Esophagus mucosa (tissue), 1 donor: ENCODE measurements at places on chromosomes 7 and 10.
A peak's percentile ranks its signal among the peaks of the same experiment; 100 is the strongest.

GRCh38 chr10:22259280-22259679, 41.5 kb upstream of the EBLN1 start:
- ATAC-seq = no peak

- no peak for ATAC-seq
These were observed 1454.9 kb downstream of the REEP3 start for GRCh38 chr10:64976150-64976549.

DNA sequence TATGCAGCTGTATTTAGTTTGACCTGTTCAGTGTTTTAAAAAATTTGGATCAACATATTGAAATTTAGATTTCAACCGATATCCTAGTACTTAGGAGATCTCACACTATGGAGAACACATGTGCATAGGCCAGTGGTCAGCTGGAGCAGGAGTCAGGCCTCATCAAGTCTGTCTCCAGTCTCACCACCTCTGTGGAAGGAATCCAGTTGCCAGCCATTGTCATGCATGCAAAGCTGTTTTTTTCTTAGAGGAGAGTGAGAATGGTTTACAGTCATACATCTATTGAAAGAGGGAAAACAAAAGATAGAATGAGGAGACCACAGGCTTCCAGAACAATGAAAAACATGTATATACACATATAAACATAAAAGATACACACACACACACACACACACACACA, 7.6 kb upstream of the CLEC5A start:
- ATAC-seq = no peak

DNA sequence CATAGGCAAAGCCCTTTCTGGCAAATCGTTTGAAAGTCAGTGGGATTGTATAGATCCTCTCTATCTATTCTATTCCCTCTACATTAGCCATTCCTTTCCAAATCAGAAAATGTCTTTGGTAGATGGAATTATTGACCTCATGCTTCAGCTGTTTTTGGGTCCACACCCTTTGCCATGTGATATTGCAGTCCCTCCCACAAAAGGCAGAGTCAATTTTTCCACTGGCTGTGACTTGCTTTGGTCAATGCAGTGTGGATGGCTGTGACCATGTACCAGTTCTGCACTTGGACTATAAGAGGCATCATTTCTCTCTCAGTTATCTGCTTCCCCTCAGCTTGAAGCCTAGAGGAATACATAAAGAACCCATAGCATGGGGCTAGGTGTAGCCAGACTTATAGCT, 332.9 kb downstream of the PTEN start:
- ATAC-seq = no peak

- no peak for ATAC-seq
These were observed 32.8 kb downstream of the KCNH2 start for GRCh38 chr7:150945171-150945852.

GRCh38 chr10:50416881-50417280, 165.6 kb upstream of the ASAH2 start:
- ATAC-seq = no peak

DNA sequence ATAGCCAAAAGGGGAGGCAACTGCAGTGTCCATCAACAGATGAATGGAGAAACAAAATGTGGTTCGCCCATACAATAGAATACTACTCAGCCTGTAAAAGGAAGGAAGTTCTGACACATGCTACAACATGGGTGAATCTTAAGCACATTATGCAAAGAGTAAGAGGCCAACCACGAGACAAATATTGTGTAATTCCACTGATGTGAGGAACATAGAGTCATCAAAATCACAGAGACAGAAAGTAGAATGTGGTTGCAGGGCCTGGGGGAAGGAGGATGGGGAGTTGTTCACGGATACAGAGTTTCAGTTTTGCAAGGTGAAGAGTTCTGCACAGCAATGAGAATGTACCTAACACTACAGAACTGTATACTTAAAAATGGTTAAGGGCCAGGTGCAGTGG, 13.7 kb upstream of the C10orf71 start:
- ATAC-seq = no peak

- ATAC-seq = no peak
These were observed 2.6 kb downstream of the TMEM243 start for GRCh38 chr7:87216701-87217508.

DNA sequence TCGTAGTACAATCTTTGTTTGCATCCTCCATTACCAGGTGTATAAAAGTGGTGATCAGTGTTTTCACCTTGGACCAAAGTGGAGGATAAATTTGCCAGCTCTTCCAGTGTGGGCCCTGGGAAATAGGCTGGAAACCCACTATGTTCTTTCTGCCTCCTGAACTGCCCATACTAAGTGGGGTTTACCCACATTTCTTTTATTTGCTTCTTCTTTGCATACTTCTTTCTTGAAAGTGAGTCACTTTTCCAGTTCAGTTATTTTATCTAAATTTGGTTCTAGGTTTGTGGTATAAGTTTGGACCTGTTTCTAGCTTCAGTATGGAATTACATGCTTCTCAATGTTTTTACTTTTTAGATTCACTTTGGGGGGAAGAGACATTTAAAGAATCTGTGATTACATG, 126.2 kb upstream of the ACBD5 start:
- ATAC-seq = no peak

- no peak for ATAC-seq
These were observed 366.5 kb upstream of the SEMA3C start for GRCh38 chr7:81285142-81285871.

DNA sequence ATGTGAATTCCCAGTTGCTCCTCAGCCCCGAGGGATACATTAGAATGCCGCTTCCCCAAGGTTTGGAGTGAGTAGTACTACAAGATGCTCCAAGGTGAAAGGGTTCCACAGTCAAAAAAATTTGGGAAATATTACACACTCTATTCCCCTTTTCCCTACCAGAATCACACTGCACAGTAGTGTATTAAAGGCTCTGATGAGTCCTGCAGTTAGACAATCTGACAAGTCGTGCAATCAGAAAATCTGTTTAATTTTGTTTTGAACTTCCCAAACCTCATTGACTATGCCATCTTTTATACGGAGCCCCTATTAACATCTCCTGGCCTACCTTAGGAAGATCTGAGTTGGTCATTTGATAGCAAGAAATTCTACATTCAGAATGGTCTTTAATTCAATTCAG, 13.6 kb upstream of the UCMA start:
- no peak for ATAC-seq

DNA sequence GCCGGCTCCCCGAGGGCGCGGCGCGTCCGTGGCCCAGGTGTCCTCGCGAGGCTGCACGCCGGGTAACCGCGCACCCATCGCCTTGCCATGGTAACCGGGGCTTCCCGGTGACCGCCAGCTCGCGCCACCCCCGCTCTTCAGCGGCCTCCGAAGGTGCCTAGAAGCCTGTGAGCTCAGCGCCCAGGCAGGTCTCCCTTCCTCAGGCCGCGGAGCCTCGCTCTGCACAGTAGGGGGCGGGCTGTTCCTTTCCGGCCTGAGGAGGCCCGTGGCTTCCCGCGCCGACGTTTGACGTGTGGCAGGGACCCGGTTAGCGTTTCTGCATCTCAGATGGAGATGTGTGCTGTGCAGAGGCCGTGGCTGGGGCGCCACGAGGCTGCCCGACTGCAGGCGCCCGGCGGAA, 117.1 kb downstream of the DYNC2I1 start:
- peak; percentile 20 for ATAC-seq

DNA sequence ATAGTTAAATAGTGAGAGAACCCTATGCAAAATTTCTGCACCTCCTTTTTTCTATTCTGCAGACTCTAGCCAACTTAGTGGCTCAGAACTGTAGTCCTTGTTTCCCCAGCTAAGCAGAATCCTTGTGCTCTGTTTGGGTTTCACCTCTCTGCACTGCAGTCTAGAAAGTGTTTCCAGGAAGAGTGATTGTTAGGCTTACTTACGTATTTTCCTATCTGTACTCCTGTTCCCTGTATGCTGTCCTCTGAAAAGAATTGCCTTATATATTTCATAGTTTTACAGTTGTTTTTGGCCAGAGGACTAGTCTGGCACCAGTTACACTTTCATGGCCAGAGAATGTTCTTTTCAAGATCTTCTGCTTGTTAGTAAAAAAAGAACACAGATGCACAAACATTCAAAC, 154.6 kb upstream of the POT1 start:
- no peak for ATAC-seq

DNA sequence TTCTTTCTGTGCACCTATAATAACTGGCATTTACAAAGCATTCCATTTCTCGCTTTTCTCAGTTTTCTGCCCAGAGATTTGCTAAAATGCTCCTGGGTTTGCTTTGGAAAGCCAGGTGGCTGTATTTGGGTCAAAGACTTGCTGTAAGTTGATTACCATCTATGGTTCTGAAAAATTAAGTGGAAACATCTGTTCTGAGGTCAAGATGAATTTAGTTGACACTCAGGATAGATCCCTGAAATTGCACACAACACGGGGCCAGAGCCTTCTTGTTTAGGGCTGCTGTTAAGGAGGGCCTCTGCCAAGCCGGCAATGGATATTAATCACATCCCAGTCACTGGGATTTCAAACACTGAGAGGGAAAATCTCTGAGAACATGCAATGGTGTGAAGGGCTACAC, 111.6 kb upstream of the GLI3 start:
- no peak for ATAC-seq

DNA sequence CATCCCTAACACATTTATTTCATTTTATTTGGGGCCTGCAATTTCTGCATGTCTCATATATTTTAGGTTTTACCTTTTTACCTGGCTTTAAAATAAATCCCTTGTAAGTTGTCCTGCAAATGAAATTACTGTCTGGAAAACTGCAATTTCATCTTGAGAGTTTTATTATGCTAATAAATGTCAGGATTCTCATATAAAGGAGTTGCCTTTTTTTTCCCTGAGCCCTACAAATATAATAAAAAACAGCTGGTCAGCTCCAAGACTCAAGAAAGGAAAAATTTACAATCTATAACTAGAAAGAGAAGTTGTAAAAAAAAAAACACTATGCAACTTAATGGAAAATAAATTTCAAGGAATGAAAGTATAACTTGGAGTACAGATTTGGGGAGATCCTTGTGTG, 108.7 kb downstream of the SH2D4B start:
- ATAC-seq = no peak

GRCh38 chr10:7255517-7255916, 155.3 kb downstream of the SFMBT2 start:
- no peak for ATAC-seq

DNA sequence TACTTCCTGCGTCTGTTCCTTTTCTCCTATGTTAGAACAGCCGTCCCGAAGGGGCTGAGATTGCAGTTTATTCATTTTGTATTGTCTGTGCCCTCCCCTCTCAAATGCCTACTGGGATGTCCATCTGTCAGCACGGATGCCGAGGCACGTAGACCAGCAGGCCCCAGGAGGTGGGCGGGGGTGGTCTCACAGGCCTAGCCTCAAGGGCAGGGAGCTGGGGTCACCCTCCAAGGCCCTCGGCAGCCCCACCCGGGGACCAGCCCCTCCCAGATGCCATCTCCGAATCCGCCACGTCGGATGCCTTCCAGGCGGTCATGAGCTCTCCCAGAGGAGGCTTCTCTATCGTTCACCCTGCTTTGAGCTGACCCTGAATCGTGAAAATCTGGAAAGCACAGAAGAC, 59.7 kb downstream of the ELFN1 start:
- ATAC-seq = no peak

DNA sequence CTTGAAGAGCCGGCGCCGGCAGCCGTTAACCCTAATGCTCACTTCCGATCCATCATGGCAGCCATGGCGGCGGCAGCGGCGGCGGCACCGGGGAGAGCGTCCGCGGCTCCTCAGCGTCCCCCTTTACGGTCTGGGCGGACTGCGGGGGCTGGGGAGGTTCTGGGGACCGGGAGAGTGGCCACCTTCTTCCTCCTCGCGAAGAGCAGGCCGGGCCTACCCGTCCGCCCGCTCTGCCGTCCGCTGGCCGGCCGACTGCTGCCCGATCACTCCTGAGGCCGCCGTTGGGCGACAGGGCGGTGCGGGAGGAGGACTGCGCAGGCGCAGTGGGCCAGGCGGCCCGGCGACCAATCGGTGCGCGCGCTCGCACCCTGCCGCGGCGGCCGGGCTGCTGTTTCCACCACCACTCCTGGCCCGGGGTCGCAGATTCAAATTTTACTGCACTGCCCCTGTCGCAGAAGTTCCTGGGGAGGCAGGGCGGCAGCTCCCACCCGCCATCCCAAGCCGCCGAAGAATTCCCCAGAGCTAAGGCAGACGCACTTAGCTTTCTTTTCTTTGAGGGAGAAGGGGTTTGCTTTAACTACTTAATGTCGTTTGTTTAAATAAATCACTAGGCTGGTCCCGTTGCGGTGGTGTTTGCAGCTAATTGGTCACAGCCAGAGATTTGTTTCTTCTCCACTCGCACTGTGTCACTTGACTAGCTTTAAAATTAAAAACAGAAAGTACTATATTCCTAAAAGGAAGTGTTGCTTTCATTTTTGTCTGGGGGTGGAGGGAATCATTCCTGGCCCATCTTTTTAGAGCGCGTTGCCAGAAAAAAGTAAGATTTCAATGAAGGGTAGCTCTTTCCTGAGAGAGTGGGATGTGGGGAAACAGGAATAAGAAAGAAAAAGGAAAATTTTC, at the start of gene KIF5B:
Gene KIF5B, minus strand, starts transcription at position 290 of the 900 bp plus-strand sequence. CDS start 452 bp downstream, outside the sequence.
- peak; percentile 92 for ATAC-seq

DNA sequence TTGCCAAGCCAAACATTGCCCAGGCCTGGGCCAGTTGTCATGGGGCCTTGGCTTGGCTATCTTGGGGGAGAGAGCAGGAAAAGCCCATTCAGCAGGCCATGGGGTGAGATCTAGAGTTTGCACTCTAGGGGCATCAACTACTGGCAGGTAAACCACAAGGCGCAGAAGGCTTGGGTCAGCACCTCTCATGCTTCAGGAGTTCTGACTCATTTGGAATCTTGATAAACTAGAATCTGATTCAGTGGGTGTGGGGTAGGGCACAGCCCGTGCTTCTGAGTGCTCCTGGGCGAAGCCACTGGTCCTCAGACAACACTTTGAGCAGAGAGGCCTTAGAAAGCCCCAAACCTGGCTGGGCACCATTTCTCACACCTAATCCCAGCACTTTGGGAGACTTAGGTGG, 81.1 kb downstream of the RGS10 start:
- ATAC-seq = peak; percentile 97

DNA sequence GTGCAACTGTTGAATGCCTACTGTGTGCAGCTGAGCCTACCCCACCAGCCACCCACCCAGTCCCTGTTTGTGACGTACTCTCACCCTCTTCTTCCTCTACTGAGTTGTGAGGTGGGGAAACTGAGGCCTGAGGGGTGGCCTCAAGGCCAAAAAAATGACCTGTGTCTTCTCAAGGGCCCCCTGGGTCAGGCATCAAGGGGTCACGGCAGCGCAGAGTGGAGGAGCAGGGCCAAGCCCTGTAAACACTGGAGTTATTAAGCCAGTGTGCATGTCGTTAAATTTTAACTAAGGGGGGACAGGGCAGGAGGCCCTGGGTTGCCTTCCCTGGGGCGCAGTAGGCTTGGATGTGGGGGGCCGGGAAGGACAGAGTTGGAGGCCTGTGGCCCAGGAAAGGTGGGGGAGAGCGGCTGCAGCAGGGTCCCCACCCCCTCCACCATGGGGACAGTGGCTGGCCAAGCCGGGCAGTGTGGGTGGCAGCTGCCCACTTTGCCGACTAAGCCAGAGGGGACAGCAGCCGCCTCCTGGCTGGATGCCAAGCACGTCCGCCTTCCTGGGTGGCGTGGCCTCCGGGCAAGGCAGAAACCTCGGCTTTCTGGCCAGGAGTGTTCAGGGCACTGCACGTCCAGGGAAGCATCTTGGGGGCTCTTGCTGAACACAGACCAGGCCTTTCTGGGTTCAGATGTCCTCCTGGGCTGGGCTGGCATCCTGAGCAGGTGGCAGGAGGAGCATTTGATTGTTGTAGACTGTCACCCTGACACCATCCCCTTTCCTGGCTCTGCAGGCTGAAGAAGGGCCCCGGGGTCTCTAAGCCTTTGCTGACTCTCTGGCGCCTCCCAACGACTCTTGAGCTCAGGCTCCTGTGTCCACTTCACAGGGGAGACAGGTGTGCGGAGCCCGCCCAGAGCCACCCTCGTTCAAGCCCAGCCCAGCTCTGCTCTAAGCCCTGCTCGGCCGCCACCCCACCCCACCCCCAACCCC, 1.9 kb downstream of the SLC29A4 start:
- ATAC-seq = no peak

- ATAC-seq = peak; percentile 98
These were observed at the start of gene GPR146 for GRCh38 chr7:1044189-1045068. TSS of gene GPR146 (plus strand) at chr7:1044546. CDS start at chr7:1057516, 12,970 bp downstream.
